Activated naive CD8-positive, alpha-beta T cell treated with anti-CD3 and anti-CD28 coated beads for 36 hours (primary cell): ENCODE measurements at places on chromosomes 1 and 21. TPM values are rescaled to one million over a fixed set of nuclear protein-coding genes. Genes with fewer than 3 reads are reported as not detected.

The SERPINC1 gene
- not detected for total RNA-seq

The SLC27A3 gene
- 6.9 TPM for total RNA-seq

GRCh38 chr1:44464361-44464760, 59.3 kb downstream of the RNF220 start:
- DNase-seq, result no peak

GRCh38 chr1:204726478-204726877, 40.9 kb upstream of the LRRN2 start:
- no peak for DNase-seq
